ENCODE measurements at places on chromosomes 13 and 19.

DNA sequence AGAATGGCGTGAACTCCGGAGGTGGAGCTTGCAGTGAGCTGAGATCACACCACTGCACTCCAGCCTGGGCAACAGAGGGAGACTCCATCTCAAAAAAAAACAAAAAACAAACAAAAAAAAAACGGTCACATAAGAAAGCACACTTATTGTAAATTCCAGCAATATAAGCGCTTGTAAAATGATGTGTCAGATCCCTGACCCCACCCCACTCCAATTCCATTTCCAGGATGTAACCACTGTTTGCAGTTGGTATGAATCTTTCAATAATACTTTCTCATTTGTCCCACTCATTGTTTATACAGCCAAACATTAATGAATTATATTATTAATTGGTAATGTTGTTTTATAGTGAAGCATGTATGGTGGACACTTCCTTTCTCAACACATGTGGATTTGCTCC lies 15.9 kb upstream of the CEACAM1 start:
- no peak for DNase-seq

- DNase-seq, result no peak
Measured at GRCh38 chr13:77760893-77761292, 63.4 kb downstream of the SLAIN1 start.

DNA sequence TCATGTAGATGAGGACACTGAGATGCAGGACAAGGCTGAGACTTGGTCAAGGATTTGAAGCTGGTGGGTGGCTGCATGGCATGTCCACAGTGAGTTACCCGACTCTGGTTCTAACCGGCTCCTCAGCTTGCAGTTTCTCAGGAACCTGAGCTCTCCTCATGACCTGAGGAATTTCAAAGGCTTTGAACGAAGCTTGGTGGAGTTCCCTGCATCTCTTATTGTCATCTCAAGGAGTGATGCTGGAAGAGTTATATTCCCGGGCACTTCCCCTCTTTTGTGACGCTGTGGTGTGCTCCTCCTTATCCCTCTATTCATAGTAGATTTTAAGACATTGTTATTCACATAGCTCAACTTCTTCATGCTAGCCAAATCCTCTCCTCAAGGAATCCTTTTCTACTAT lies 500.1 kb upstream of the HTR2A start:
- no peak for DNase-seq

DNA sequence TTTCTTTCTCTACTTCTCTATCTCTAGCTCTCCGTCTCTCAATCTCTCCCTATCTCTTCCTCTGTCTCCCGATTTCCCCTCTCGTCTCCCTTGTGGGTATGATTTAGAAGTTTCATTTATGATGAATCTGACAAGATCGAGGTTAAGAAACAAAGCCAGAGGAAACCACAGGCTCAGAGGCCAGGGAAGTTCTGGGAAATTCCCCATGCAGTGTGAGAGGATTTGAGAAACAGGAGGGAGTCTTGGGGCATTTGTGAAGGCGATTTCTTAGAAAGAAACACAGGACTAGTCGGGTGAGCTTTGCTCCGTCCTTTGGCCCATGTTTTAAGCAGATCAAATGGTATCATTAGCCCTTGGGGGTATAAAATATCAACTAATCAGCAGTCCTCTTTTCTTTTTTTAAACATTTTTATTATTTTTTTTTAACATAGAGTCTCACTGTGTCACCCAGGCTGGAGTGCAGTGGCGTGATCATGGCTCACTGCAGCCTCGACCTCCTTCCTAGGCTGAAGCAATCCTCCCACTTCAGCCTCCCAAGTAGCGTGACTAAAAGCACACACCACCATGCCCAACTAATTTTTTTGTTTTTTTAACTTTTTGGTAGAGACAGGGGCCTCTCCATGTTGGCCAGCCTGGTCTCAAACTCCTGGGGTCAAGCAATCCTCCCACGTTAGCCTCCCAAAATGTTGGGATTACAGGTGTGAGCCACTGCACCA lies 25.8 kb downstream of the TNFSF9 start:
- no peak for DNase-seq

GRCh38 chr19:2282062-2282861 lies at the start of gene PEAK3:
TSS of gene PEAK3 (minus strand) at chr19:2282175. CDS start at chr19:2280931, 1,244 bp downstream.
- no peak for DNase-seq

DNA sequence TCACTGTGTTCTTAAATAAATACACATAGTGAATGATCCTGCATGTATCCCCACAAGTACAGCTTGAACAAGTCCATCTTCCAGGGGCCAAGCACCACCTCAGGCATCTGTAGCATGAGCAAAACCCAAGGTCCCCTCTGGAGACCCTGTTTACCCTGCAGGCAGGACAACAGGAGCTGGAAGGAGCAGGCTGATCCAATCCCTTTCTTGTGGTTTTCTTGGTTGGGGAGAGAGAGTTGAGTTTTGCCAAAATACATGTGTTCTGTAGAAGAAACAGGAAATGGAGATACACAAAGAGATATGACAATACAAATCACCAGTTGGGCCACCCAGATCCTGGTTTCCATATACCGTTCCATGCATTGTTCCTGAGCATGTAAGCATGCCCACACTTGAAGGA lies 92.8 kb downstream of the SHISA2 start:
- DNase-seq, result no peak
